Stimulated activated CD8-positive, alpha-beta memory T cell treated with anti-CD3 and anti-CD28 coated beads, Interleukin-2, amount 100 ng/mL, for 1 hour (primary cell): ENCODE measurements at places on chromosomes 6 and 20.
A peak's percentile ranks its signal among the peaks of the same experiment; 100 is the strongest.

GRCh38 chr6:5294392-5295211 is 33.3 kb downstream of the FARS2 start:
- no peak for DNase-seq

GRCh38 chr6:113734982-113735381 is 122.2 kb upstream of the MARCKS start:
- DNase-seq, result no peak

- DNase-seq, result no peak
Observed at GRCh38 chr6:1485678-1486077, 96.3 kb downstream of the FOXF2 start.

- DNase-seq, result no peak
Observed at GRCh38 chr20:47543006-47543431, 41.3 kb downstream of the NCOA3 start.

DNA sequence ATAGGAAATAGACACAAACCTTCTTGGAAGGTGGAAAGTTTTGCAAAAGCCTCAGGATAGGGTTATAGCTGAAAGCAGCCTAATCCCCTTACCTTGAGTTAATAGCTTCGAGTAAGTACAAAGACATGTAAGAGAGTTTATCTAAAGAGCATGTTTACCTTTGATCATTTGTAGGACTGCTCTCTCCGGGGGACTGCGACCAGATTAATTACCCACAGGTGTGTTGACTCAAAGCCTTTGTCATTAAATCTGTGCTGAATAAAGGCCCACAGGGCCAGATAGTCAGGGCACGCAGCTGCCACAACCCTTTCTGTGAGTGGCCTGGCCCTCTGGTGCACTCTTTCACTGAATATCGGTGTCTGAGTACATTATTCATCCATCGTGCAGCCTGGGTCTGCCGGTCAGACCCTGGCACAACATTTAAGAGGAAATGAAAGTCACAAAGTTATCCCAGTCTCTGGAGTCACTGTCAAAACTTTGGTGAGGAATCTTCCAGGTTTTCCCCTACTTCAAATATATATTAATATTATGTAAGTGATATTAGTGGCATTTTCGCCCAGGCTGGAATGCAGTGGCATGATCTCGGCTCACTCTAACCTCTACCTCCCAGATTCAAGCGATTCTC is 5.4 kb upstream of the MICA start:
- DNase-seq, result no peak

DNA sequence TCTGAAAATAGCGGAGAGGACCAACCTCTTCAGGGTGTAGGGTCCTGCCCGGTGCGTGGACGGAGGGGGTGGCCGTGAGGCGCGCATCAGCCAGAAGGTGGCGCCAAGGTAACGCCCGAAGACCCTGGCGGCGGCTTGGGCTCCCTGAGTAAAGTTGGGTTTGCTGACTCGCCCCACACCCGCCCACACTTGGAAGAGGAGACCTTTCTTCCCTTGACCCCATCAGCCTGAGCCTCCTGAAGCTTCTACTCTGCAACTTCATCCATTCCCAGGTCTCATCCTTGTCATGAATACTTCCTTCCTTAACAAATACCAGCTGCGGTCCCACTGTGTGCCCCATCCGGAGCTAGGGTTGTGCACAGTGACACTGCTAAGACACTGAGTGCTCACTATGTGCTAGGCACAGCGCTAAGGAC is 14.6 kb downstream of the CD40 start:
- peak; percentile 29 for DNase-seq

DNA sequence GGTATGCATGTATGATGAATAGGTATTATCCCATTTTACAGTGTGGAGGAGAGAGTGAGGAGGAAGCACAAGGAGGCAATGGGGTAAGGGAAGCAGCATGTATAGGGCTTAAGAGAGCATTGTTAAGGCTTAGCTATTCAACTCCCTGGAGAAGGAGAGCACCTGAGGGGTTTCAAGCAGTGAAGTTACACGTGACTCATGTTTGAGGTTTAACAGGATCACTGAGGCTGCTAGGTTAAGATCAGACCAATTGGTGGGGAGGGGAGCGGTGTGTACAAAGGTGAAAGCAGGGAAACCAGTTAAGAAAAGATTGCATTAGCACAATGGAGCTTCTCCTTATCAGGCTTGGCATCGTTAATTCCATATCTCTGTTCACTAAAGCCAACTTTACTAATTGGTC is 64.4 kb upstream of the NHSL1 start:
- DNase-seq, result no peak

GRCh38 chr20:62607366-62608217 is 34.7 kb upstream of the SLCO4A1 start:
- no peak for DNase-seq

DNA sequence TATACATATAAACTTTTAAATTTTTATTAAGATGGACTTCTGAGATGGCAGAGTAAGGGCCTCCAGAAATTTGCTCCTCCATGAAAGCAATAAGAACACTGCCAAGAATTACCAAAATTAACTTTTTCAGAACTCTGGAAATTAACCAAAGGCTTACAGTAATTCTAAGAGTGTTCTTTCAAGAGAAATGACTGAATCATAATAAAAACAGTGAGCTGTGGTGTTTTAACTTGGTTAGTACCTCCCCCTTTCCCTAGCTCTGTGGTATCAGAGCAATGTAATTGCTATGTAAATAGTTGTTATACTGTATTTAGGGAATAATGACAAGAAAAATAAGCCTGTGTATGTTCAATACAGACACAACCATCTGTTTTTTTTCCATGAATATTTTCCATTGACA is 19.0 kb downstream of the HECA start:
- DNase-seq, result no peak

DNA sequence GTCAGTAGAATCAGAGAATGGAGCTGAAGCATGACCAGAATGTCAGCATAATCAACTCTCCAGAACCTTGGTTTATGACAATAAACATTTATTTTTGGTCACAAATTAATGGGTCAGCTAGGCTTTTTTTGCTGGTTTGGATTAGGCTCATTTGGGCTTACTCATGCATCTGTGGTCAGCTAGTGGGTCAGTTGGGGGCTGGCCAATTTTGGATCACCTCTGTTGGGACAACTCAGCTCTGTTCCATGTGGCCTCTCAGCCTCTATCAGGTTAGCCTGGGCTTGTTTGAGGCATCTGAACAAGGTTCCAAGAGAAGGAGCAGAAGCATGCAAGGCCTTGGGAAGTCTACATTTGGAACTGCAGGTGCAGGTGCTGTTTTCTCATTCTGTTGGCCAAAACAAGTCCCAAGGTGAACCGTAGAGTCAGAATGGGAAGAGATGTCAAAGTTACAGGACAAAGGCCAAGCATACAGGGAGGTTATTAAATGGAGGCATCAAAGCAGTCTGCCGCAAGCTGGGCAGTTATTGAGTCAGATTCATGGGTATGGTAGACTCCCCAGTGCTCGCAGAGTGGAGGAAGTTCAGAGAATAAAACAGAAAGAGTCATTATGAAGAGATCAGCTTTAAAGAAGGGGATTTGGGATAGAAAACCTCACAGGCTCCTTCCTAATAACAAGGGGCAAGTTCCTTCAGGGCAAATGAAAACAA is 173.0 kb downstream of the PLCB4 start:
- DNase-seq, result no peak

GRCh38 chr6:26328265-26328844 is 36.6 kb upstream of the BTN3A2 start:
- DNase-seq, result no peak

DNA sequence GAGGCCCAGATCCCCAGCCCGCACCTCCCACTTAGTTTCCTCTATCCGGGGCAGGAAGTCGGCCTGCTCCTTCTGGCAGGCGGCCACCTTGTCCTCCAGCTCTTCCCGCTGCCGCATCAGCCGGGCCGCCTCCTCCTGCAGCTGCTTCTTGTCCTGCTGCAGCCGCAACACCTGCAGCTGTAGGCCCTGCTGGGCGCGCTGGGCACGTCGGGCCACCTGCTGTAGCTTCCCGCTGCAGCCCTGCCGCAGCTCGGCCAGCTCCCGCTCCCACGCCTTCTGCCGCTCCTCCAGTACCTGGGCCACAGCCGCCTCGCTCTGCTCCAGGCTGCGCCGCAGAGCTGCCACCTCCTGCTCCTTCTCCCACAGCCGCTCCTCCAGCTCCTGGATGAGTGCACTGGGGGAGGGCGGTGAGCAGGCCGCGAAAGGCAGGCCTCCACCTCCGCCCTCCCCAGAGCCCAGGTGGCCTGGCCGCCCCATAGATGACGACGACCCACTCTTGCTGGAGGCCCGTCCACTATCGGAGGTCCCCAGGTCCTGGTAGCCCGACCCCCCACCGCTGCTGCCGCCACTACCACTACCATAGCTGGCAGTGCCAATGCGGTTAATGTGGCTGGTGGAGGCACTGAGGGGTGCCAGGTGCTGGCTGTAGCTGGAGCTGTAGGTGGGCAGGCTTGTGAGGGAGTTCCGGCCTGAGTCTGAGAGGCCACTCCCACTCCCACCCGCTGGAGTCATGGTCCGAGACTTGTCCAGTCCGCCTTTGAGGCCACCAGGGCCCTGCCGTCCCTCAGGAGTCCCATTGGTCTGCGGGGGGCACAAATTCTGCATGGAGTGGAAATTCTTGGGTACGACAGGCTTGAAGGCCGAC is 6.0 kb upstream of the FASTKD5 start:
- DNase-seq, result no peak

- DNase-seq, result no peak
Observed at GRCh38 chr6:97282238-97282725, 734 bp downstream of the MMS22L start.

DNA sequence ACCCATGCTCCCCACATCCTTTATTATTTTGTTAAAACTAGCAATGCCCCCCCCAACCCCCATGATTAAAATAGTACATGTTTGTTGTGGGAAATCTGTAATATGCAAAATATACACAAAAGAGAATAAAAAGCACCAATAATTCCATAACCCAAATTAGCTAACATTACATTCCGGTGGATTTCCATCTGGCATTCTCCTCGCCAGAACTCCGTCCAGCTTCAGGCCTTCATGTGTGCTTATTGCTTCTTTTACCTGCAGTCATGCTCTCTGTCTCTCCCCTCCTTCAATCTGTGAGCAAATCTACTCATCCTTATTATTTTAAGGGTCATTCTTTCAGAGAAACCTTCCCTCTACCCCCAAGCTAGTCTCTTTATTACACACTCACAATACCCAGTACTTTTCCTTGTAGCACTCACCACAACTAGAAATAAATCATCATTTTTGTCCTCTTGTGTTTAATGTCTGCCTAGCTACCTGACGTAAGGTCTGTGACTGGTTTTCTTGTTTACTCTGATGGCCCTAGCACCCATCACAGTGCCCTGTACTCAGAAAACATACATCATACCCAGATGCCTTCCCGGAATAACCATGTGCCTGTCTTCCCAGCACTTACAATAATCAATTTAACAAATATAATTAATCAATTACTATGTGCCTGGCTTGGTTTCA is 25.6 kb upstream of the IER3 start:
- no peak for DNase-seq

GRCh38 chr6:106257195-106257594 is 68.4 kb downstream of the ATG5 start:
- DNase-seq, result no peak

GRCh38 chr20:50379049-50379990 is 130.9 kb upstream of the PTPN1 start:
- DNase-seq, result no peak

GRCh38 chr6:142942805-142943227 is 2.2 kb downstream of the HIVEP2 start:
- no peak for DNase-seq

DNA sequence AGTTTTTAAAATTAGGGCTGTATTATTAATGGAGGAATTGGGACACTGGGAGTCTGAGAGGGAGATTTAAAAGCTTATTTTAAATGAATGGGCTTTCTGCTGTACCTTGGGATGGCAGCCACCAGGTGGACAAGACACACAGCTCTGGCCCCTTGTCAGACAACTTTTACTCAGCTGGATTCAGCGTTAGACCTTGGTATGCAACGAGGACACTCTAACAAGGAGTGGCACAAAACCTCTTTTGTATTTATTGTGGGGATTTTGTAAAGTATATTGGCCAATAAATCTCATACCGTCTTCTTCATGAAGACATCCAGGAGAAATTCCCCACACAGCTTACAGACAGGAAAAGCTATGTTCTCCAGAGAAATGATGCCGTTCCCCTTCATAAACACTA is 105.7 kb downstream of the LCA5 start:
- DNase-seq, result no peak

DNA sequence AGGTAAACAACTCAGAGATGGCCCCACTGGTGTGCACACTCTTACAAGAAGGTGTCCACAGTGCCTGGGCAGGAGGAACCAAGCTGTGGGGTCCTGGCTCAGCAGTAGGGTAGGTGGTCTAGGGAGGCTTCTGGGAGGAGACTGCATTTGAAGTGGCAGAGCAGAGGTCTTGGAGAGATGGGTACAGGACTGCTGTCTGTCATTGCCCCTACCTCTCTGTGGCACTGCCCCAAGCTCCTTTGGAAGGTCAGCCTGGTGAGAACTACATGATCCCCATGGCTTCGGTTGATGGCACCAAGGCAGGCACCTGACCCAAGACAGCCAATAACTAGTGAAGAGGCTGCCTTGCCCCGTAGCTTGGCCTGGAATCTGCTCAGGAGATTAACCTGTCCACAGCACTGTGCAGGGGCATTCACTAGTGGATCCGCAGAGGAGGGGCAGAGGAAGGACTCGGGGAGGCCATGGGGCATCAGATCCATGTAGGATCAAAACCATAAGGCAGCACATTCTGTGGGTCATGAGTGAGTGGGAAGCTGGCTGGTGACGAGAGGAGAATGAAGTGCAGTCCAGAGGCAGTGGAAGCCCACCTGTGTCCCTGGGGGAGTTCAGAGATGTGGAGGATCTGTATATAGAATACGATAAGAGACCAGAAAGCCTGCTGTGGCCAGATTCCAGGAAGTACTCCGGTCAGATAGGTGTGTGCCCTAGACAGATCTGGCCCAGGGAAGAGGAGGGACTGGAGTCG is 162.0 kb downstream of the GRM4 start:
- no peak for DNase-seq

DNA sequence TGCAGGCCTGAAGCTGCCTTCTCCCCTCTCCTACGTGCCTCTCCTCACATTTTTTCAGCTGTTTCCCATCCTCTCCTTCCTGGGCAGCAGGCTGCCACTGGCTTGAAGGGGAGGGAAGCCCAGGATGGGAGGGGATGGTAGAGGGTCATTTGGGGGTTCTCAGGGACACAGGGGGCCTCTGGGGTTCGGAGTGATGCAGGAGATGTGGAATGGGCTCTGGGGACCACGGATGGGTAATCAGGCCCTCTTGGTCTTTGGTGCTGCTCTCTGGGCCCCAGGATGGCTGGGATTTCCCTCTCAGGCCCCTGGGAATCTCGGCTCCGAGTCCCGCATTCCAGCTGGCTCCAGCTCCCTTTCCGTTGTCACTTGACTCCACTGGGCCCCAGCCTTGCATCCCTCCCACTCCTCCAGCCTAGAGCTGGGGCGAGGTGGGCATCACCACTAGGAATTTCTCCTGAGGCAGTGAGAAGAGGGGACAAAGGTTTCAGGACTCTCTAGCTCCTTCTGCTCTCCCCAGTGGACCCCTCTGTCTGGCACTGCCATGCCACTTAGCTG is 2.0 kb upstream of the DDR1 start:
- DNase-seq, result no peak

DNA sequence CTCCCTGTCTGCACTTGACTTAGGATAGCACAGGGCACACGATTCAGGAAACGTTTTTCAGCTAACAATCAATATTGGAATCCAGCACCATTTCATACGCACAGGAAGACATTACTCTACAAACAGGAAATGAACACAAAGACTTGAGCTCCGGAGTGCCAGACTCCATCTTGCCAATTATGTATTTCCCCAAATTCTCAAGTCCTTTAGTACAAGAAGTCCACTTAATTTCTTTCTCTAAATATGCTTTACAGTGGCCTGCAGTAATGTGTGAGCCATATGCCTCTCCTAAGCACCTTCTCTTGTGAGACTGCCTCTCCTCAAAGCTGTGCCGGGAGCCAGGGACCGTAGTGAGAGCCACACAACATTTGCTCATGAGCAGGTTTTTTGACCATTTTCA is 168.2 kb downstream of the THBS2 start:
- no peak for DNase-seq
